ENCODE measurements at places on chromosomes 3 and 15.

DNA sequence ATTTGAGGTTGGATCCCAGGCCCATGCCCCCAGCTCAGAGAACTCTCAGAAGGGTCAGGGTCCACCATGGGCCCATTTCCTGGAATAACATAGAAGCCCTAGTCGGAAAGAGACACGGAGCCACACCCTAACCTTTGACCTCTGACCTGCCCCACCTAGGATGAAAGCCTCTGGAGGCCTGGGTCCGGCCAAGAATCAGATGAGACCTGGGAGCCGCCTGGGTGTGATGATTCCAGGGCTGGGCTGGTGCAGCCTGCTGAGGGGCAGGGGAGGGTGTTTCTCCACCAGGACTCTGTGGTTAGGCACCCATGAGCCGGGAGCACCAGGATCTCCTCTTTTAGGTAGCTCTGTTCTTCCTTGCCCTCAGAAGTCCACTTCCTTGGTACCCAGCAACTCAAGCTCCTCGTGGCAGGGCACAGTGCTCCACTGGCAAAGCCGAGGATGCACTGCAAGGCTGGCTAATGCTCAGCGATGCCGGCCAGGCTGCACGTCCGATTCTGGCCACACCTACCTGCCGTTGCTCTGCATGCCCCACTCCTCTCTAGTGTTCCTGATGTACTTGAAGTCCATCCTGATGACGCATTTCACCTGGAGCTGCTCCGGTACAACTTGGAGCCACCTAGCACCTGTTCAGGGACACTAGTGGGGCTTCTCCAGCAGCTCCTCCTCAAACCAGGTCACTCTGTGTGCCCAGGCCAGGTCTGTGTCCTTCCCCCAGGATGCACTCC is 57.4 kb downstream of the ZNF445 start:
- DNase-seq = no peak

- no peak for DNase-seq
Observed at GRCh38 chr3:103126115-103126514, 691.3 kb downstream of the ZPLD1 start.

- DNase-seq = no peak
Observed at GRCh38 chr15:39554746-39555387, 26.0 kb upstream of the THBS1 start.

- no peak for DNase-seq
Observed at GRCh38 chr3:171165983-171166382, 139.5 kb upstream of the SLC2A2 start.

DNA sequence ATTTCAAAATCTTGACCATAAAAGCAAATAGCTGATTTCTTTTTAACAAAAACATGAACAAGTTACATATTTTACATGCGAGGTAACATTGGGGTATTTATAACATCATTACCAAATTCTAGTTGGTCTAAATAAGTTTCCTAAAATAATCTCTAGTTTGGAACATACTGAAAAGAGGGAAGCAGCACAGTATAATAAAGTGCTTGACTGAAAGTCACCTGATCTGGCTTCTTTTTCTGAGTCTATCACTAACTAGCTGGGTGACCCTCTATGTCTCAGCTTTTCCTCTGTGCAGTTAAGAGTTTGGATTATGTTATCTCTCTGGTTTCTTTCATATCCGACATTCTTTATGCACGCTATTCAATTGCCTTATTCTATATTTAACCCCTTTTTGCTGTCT is 19.8 kb upstream of the CNTN4 start:
- no peak for DNase-seq

DNA sequence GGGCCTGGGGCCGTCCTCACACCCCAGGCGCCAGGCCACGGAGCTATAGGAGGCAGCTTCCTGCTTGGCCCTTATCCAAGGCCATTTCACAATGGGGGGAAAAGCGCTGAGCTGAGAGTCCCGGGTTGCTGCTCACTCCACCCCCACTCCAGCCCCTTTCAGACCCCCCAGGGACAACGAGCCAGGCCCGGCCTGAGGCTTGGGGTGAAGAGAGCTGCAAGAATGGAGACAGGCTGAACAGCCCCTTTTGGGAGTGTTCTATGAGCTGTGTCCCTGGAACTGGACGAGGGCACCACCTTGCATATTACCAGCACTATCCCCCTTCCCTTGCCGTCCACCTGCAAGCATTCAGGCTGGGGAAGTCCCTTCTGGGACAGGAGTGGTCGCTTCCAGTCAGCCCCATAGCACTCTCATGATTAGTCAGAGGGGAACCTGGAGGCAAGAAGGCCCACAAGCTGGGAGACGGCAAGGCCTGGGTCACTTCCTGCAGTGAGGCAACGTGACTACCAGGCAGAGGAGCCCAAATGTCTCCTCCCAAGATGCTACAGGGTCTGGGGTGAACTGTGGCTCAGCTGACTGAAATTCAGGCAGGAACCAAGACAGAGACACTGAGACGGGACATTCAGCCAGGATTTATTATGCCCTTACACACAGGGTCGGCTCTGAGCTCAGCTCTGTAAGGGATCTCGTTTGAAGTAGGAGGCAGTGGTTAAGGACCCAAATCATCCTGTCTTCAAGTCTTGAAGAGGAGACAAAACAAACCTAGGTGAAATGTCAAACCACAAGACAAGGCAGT is 8.6 kb upstream of the SRP14 start:
- DNase-seq = peak; percentile 54

- no peak for DNase-seq
Observed at GRCh38 chr15:67601073-67601472, 58.6 kb downstream of the MAP2K5 start.

GRCh38 chr3:55060896-55061719 is 133.2 kb upstream of the LRTM1 start:
- no peak for DNase-seq

GRCh38 chr3:171950373-171950772 is 89.0 kb upstream of the FNDC3B start:
- no peak for DNase-seq

Data from stimulated activated CD4-positive, alpha-beta T cell treated with anti-CD3 and anti-CD28 coated beads, Interleukin-2, amount 100 ng/mL, for 48 hours (primary cell).